NCI-H446 (cell line): ENCODE measurements at places on chromosomes 1 and 21.

DNA sequence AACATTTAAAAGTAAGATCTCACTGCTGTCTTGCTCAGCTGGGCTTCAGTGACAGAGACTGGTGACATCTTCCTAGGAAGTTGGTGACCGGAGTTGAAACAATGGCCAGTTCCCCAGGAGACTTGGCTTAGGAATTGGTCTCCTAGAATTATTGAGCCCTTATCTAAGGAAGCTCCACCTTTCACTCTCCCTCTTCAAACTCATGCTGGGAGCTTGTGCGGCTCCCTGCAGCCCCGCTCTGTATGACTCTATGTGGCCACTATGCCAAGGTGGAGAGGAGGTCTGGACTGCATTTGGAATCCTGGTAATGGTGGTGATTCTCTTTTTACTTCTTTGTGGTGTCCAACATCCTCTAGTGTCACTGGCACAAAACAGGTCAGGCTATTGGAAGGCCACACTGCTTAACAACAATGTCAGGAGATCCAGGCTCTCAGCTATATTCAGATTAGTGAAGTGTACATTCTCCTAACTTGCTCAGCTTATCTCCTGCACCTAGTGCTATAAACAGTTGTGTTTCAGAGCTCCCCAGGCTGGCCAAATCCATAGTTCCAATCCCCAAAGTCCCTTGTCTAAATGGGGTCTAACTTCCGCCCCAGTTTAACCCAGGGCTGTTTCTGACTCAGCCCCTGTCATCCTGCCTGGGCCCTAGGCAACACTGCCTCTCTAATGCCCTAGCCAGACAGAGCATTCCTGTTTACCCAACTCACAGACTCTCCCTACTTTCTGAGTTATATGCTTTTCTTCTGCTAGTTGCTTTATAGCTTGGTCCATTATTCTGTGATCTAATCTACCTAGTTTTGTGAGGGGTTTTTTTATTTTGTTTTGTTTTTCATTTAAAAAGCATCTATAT, 18.3 kb downstream of the ATP2B4 start:
- no peak for DNase-seq

DNA sequence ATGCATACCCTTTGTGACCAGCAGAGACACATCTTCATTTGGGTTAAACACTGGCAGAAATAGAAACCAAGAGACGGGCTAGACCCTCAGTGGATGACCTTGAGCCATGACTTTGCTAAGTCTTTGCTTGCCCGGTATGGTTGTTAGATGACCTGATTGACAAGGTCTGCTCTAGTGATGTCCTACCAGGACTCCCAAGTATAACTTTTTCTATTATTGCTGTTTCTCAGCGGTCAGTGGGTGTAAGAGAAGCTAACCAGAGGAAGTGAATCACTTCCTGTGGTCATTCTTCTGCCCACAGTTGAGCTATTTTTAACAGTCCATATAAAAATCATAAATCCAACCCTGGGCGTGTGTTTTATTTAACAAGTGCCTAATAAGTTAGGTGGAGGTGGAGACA, 126.2 kb upstream of the ETS2 start:
- no peak for DNase-seq

DNA sequence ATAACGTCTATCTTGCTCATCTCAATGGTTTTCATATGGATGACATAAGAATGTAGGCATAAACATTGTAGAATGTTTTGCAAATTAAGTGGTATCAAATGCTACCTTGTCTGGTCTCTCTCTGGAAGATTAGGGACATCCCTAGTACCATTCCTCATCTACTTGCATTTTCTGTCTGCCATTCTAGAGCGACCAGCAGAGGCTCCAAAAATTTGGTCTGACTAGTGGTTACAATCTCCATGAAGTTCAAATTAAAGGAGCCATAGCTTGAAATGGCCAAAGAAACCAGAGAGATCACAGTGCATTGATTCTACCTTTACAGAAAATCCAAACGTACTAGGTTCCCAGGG, 1.1 kb downstream of the CD84 start:
- DNase-seq: no peak

DNA sequence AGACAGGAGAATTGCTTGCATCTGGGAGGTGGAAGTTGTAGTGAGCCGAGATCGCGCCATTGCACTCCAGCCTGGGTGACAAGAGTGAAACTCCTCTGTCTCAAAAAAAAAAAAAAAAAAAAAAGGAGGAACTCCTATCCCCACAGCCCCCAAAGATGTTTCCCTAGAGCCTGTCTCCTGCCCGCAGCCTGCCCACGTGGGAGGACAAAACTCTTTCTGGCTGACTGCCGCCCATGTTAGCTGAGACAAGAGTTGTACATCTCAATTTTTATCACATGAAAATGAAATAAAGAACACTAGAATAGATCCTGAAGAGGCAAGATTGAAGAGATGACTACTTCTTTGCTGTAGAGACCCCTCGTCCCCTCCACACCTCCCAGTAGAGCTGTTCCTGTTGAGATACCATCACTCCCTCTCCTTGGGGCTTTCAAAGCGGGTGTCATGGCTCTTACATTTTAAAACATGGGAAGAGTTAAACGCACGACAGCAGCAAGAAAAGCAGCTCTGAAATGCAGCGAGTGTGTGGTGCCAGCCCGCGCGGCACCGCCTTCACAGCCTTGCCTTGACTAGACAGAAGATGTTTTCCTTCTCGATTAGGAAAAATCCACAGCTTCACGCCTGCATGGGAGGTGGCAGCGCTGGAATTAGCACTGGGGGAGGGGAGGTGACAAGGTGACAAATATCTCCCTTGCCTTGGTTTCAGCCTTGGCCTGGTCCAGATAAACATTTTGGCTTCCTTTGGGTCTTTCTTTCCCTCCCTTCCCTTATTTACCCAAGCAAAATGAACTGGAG, 253.4 kb upstream of the CSF3R start:
- DNase-seq: no peak

DNA sequence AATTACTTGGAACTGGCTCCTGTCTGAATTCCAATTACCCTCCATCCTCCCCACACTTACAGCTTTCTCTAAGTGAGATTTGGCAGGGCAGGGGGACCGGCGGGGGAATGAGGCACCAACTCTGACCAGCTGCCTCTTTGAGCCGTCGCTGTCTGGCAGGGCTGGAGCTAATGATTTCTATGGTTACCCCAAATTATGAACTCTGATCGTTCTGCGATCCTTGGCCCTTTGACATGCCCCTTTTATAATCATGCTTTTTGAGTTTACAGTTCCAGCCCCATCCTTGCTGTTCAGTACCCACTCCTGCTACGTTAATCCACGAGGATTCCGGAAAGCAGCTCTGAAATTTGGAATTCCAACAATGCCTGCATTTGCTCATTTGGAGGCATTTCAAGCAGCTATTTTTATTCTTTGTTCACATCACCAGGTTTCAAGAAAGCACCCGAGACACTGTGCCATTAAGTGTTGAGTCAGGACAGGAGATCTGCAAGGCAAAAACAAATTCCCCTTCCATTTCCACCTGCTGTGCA, 54.6 kb upstream of the LBR start:
- peak; percentile 19 for DNase-seq

GRCh38 chr1:171429137-171429536, 56.2 kb upstream of the PRRC2C start:
- DNase-seq: no peak

GRCh38 chr1:162144853-162145252, 75.4 kb downstream of the NOS1AP start:
- DNase-seq: no peak

GRCh38 chr1:231236938-231237337, 4.1 kb upstream of the GNPAT start:
- no peak for DNase-seq

DNA sequence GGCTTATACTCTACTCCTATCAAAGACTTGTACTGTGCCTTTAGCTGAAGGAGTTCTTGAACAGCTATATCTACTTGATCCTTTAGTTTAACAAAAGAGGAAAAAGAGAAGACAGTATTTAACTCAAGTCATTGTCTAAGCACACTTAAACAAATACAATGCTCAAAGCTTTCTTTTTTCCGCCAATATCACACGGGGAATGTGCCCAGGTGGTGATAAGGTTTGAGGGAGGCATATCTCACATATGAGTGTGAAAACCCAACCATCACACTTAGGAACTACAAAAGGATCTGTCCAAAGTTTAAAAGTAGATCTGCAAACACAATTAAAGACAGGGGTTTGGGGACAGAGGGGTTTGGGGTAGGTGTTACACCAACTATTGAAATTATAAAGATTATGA, 59.0 kb upstream of the SLC30A10 start:
- no peak for DNase-seq

GRCh38 chr1:86227026-86227425, 70.5 kb upstream of the COL24A1 start:
- DNase-seq: no peak

DNA sequence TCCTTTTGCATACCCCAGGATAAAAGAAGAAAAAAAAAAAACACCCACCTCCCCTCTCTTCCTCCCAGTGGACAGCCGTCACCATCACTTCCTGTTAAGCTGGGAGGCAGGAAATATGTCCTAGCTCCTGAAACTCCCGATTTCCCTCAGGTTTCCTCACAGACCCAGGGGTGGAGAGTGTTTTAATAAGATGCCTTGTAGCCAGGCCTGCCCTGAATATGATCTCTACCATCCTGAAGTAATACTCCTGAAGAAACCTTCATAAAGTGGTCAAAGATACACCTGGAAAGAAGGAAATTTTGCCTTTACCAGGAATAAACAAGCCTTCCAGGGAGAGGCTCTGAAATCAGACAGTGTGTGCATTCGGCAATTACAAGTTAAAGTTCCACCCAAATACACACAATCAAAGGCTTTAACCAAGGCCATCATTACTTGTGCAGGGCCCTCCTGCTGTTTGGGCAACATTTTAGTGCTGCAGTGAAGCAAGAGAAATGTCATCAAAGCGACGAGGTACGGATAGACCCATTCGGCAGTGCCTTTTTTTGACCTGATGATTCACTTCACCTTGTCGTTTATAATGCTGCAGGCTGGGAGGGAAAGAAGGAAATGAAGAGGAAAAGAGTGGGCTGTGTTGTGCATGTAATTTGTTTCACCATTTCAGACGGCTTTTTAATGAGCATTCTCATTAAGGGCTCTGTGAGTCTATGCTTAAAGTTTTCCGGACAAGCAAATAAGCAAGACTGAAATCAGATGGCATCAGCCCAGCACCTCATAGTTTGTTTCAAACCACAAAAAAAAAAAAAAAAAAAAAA, 41.0 kb upstream of the RASAL2 start:
- DNase-seq: no peak

- DNase-seq: peak; percentile 20
These were observed 189.2 kb upstream of the VAMP3 start for GRCh38 chr1:7581754-7582459.

DNA sequence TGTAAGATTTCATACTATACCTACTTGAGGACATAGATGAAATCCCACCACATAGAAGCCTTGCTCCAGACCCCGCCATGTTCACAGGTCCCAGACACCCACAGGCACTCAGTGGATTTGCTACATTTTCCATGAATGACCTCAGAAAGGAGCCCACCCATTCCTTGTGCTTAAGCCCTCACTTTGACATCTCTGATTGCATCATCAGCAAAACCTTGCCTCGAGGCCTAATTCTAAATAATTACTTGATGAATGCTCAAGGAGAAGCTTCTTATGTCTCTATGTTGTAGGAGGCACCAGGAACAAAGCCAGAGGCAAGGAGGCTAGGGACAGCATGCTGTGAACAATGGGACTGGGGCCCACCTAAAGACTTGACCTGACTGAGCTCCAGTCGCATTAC, 12.1 kb downstream of the OVGP1 start:
- no peak for DNase-seq

DNA sequence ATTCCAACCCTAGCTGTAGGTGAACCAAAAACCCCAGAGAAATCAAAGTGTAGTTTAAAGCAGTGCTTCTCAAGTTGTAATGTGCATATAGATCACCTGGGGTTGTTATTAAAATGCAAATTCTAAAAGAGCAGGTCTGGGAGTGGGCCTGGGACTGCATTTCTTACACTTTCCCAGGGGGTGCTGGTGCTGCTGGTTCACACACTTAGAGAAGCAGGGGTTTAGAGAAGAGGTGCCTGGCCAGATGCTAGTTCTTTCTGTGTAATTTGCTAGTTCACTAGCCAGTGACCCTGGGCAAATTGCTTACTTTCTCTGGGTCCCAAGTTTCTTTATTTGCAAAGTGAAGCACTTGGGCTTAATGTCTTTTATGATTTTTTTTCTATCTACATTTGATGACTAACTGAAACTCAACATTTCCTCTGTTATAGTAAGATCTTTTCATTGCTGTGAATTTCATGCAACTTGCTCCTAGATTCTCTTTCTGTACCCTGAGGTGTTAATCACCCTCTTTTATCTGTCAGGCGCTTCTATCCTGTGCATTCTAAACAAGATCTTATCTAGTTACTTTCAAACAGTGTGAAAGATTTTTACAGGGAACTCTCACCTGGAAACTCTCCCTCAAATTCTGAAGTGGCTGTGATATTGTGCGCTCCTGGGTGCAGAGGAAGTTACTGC, 141.9 kb upstream of the UBE2U start:
- no peak for DNase-seq

DNA sequence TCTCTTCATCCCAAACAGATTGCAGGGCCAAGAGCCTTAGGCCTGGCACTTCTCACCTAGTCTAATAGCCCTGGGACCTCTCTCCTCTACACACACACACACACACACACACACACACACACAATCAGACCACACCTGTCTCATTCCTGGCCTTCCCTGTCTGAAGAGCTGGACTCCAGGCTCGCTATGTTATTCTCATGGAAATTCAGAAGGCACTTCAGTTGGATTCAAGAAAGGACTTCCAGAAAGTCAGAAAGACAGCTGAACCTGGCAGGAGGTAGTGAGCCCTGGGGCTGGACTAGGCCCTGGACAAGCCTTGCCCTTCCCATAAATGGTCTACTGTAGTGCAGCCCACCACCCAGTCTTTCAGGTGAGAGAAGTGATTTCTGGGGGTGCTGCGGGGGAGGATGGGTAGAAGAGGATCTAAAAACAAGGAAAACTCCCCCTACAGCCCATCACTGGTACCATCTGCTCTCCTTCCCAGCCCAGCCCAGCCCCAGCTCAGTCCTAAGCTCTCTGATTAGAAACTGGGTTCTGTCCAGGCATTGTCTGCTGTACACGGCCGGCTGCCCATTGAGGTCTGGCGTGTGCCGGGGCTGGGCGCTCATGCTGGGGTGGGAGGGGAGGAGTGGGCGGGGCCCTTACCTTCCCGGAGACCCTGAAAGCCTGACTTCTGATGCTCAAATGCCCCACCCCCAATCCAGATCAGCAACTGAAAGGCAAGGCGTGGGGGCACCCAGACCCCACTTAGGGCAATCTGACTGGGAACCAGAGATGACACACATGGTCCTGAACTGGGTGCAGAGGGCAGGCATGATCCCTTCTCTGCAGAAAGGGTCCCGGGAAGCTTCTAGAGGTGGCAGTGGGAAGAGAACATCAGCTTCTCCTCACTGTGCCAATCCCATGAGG, 2.5 kb downstream of the KIF21B start:
- DNase-seq: peak; percentile 18

DNA sequence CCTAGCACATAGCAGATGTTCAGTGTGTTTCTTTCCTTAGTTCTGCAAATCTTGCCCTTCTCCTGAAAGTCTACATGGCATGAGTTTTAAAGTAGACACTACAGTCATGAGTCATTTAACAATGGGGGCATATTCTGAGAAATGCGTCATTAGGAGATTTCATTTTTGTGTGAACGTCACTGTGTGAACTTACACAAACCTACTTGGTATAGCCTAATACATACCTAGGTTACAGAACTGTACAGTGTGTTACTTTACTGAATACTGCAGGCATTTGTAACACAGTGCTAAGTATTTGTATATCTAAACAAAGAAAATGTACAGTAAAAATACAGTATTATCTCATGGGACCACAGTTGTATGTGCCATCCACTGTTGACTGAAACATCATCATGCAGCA, 10.0 kb downstream of the TTF2 start:
- DNase-seq: no peak
